ENCODE measurements at places on chromosomes 6 and 20. TPM values are rescaled to one million over a fixed set of nuclear protein-coding genes. Genes with fewer than 3 reads are reported as not detected.

- H3K36me3 ChIP-seq, result peaks cover 25% of the 10 kb centered on the region
- DNase-seq, result no peak
- H3K4me3 ChIP-seq, result no peak overlapping the region
- no peaks in the 10 kb centered on the region for H3K4me1 ChIP-seq
These were observed 18.0 kb upstream of the LSM14B start for GRCh38 chr20:62104234-62104789.

GRCh38 chr6:148417045-148417444 is 74.4 kb downstream of the SASH1 start:
- H3K4me3 ChIP-seq, result no peak overlapping the region
- no peak overlapping the region for H3K27ac ChIP-seq
- no peaks in the 10 kb centered on the region for H3K4me1 ChIP-seq
- no peak for DNase-seq
- peaks cover 3% of the 10 kb centered on the region for H3K27me3 ChIP-seq

GRCh38 chr6:119467488-119468081 is 118.0 kb upstream of the MAN1A1 start:
- peaks cover 1% of the 10 kb centered on the region for H3K36me3 ChIP-seq
- peaks cover 10% of the 10 kb centered on the region for H3K4me1 ChIP-seq
- H3K27ac ChIP-seq, result no peak overlapping the region
- H3K27me3 ChIP-seq, result no peaks in the 10 kb centered on the region
- no peak for DNase-seq

Gene B4GALT5
- 22.4 TPM for total RNA-seq

DNA sequence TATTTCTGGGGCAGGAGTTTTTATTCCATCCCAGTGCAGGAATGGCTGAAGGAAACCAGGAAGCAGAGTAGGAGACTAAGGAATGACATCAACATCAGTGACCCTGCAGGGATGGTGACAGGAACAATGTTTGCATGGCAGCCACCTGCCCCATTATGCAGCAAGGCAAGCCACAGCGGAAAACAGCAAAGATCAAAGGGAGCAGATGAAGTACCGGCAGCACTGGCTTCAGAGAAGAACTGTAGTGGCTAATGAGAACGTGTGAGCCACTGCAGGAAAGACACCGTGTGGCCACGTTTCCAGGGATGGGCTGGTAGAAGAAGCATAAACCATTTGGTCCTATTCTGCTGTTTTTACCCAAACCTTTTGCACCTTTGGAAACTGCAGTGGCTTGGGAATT is 52.9 kb upstream of the TAB2 start:
- peak overlapping the region; percentile 55 for H3K4me3 ChIP-seq
- peak; percentile 24 for DNase-seq
- H3K4me1 ChIP-seq, result peaks cover 48% of the 10 kb centered on the region
- H3K36me3 ChIP-seq, result no peaks in the 10 kb centered on the region
- H3K27me3 ChIP-seq, result no peaks in the 10 kb centered on the region

DNA sequence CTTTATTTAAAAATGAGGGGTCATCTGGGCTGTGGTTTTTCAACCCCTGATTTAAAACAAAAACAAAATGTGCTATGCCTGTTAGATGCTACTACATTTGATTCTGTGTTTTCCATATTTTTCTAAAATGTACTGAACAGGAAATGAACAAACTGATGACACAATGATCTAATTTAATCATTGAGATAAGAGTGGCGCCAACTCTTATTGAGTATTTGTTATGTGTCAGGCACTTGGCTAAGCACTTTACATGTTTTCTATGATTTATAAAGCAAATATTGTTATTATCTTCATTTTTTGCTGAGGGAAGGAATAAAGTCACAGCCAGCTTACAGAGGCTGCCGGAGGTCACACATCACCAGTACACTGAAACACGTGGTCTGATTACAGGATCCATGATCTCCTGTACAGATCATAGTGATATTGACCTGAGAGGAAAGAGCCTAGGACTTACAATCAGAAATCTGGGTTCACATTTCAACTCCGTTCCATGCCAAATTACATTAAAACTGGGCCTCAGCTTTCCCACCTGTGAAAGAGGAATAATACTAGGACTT is 166.7 kb downstream of the ESR1 start:
- no peak overlapping the region for H3K4me3 ChIP-seq
- H3K27ac ChIP-seq, result no peak overlapping the region
- no peaks in the 10 kb centered on the region for H3K4me1 ChIP-seq
- peaks cover 21% of the 10 kb centered on the region for H3K27me3 ChIP-seq
- no peaks in the 10 kb centered on the region for H3K36me3 ChIP-seq

Gene LRFN2
- not detected for total RNA-seq

- no peaks in the 10 kb centered on the region for H3K36me3 ChIP-seq
- peaks cover 2% of the 10 kb centered on the region for H3K4me1 ChIP-seq
- DNase-seq, result no peak
- H3K27me3 ChIP-seq, result peaks cover 2% of the 10 kb centered on the region
- no peak overlapping the region for H3K27ac ChIP-seq
These were observed 23.7 kb upstream of the TMEM14A start for GRCh38 chr6:52647199-52647598.

DNA sequence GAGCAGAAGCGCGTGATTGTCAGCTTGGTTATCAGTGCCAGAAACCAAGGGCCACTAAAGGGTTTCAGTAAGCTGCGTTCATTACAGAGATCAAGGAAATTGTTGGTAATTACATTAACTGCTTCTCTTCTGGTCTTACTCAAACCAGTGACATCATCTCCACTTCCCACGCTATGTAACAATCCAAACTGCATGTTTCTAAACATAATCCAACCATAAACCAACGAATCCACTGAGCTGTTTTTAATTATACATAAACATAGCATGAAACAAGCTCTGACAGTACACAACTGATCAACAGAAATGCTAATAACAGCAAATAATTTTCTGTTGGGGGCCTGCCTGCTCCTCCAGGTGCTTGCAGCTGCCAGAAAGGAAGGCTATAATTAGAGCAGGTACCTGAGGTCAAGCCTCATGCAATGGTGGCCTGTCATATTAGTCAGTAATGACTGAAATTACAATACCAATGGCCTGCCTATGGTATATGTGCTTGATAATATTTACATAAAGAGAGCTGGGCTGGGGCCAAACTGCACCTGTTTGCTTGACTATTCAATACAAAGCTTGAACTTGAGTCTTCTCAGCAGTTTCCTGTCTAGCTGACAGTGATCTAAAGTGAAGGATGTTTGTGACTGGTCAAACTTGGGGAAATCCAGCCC is 40.1 kb downstream of the ILRUN start:
- peak overlapping the region; percentile 66 for H3K4me3 ChIP-seq
- peaks cover 44% of the 10 kb centered on the region for H3K4me1 ChIP-seq
- no peak for DNase-seq

DNA sequence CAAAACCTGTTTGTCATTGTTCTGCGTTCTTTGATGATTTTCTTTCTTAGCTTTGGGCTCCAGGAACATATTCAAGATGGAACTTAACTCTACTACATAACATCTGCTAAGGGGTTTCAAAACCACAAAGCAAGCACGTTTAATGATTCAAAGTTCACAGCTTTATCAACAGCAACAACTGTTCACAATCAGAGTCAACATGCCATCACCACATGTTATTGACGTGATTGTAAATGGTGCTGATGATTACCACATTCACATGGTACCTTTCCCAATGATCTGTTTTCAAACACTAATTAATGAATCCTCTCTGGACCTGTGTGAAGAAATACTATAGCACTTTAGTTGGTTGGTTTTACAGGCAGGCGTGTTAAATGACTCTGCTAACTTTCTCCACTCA is 180.6 kb upstream of the CEP162 start:
- H3K4me3 ChIP-seq, result no peak overlapping the region
- no peaks in the 10 kb centered on the region for H3K36me3 ChIP-seq
- no peak overlapping the region for H3K27ac ChIP-seq
- H3K27me3 ChIP-seq, result no peaks in the 10 kb centered on the region

DNA sequence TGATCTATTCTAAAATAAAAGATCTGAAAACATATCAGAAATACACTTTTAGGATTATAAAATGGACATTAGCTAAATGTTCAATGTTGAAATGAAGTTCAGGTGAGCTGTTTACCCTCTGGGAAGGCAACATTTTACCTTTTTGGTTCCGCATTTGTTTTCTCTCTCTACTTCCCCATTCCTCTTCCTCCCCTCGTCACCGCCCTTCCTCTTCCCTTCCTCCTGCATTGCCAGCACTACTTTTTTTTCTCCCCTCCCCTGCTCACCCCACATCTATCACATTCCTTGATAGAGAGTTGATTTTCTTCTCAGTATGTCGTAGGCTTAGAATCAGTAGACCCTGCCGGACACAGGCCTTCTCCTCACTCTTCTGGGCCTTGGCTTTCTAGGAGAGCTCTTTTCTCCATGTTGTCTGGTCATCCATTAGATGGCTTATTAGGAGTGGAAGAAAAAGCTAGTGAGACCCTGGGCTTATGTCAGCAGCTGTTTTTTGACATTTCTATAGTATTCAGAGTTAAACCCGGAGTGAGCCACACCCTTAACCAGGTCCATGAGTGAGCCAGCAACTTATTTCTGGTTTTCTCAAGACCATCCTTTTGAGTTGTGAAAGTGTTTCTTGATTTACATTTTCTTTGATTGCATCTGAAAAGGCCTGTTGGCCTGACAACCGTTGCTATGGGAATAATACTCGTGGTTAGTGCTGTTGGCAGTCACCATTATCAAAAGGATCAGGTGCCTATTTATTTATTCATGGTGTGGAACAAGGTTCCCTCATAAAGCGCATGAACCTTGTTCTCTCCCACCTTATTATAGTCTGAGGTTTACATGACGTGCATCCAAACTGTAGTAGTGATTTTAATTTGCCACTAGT is 90.9 kb downstream of the DTD1 start:
- no peak overlapping the region for H3K4me3 ChIP-seq
- no peaks in the 10 kb centered on the region for H3K27me3 ChIP-seq
- no peak overlapping the region for H3K27ac ChIP-seq
- DNase-seq, result no peak

Gene SNAI1
- 0.93 TPM for total RNA-seq

Gene SSTR4
- total RNA-seq, result not detected

Gene SAMD5
- total RNA-seq, result not detected

- DNase-seq, result no peak
- H3K27ac ChIP-seq, result peak overlapping the region; percentile 76
- H3K36me3 ChIP-seq, result no peaks in the 10 kb centered on the region
- no peaks in the 10 kb centered on the region for H3K27me3 ChIP-seq
- H3K4me3 ChIP-seq, result no peak overlapping the region
These were observed 19.6 kb upstream of the PIM1 start for GRCh38 chr6:37150314-37150713.

DNA sequence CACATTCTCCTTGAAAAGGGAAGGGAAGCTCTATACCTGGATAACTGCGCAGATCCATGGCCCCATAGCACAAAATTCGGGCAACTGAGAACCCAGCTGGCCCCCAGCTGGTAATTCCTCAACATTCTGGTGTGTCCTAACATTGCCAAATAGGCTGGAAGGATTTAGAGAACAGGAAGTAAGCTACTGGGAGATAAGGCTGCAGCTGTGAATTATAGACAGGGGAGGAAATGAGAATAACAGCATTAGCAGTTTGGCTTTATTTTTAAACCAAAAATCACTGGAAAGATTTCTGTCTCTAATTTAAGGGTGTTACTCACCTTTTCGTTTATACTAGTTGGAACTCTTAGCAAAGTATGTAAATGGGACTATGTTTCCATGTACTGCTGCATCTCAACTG is 97.2 kb downstream of the TULP4 start:
- H3K4me1 ChIP-seq, result peaks cover 2% of the 10 kb centered on the region
- DNase-seq, result no peak
- no peak overlapping the region for H3K27ac ChIP-seq
- H3K36me3 ChIP-seq, result no peaks in the 10 kb centered on the region
- H3K4me3 ChIP-seq, result no peak overlapping the region

Gene COL9A1
- total RNA-seq, result not detected

- no peak overlapping the region for H3K4me3 ChIP-seq
- no peak for DNase-seq
- H3K27me3 ChIP-seq, result no peaks in the 10 kb centered on the region
- no peak overlapping the region for H3K27ac ChIP-seq
These were observed 44.4 kb downstream of the TRAM2 start for GRCh38 chr6:52532457-52532856.

- H3K36me3 ChIP-seq, result peaks cover 36% of the 10 kb centered on the region
- DNase-seq, result no peak
- H3K4me1 ChIP-seq, result peaks cover 15% of the 10 kb centered on the region
- no peak overlapping the region for H3K4me3 ChIP-seq
- H3K27ac ChIP-seq, result no peak overlapping the region
- no peaks in the 10 kb centered on the region for H3K27me3 ChIP-seq
These were observed 79.0 kb downstream of the SAMD3 start for GRCh38 chr6:130143709-130144108.

- H3K36me3 ChIP-seq, result no peaks in the 10 kb centered on the region
- no peaks in the 10 kb centered on the region for H3K4me1 ChIP-seq
- H3K4me3 ChIP-seq, result no peak overlapping the region
- no peak for DNase-seq
- H3K27me3 ChIP-seq, result no peaks in the 10 kb centered on the region
These were observed 59.5 kb upstream of the RNF144B start for GRCh38 chr6:18327626-18328025.

Gene SLC35B3
- 9.9 TPM for total RNA-seq
